ENCODE measurements at places on chromosomes 2 and 18.

DNA sequence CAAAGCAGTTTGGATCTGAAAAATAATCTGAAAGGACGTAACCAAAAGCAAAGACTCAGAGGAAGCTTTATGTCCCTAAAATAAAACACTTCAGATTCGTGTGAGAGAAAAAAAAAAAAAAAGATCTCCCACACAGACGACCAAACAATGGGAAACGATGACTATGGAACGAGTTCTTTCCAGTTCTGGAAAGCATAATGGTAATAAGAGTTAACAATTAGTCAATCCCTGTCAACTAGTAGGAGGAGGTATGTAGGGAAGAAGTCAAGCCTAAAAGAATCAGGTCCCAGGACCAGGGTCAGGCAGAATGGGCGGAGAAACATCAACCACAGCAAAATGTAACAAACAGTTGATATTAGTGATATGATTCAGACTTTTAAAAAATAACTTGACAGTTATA is 170.3 kb upstream of the SETBP1 start:
- DNase-seq: no peak

GRCh38 chr2:239768907-239769553 is 256.1 kb downstream of the NDUFA10 start:
- DNase-seq: no peak

DNA sequence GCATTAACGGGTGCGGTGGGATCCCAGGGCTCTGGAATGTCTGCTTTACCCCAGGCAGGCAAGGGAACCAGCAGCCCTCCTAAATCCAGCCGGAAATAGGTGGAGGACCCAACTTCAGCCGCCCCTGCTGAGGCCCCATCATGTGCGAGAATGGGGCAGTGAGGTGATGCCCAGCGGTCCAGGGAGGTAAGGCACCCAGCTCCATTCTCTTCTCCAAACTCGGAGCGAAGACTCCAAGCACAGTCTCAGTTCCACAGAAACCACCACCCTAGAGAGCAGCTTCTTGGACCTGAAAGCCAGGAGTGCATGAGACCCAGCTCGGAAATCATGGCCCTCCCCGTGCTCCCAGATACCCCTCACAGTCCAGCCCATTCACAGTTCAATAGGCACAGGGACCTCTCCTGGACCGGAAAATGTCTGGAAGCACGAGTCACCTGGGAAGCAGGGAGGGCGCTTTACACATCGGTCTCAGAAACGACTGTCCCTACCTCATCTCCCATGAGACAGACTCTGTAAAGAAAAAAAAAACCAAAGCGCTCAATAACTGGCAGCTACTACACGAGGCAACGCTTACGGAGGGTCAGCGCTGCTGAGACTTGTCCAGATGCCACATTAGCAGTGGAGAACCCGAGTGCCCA is 2.0 kb downstream of the SDC1 start:
- DNase-seq: no peak

- DNase-seq: no peak
Measured at GRCh38 chr2:216023055-216023648, 9.8 kb upstream of the MREG start.

DNA sequence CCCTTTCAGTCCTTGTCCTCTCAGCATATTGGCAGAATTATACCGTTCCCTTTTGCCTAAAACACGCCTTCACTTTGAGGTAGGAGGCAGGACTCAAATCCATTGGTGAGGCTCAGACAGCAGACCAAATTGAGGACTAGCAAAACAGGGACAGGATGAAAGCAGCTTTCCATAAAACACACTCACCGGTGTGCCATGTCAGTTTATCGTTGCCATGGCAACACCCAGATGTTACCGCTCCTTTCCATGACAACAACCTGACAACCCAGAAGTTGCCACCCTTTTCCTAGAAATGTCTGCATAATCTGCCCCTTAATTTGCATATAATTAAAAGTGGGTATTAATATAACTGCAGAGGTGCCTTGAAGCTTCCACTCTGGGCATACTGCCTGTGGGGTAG is 730.4 kb downstream of the METTL4 start:
- no peak for DNase-seq

- no peak for DNase-seq
Measured at GRCh38 chr2:164061129-164061746, 325.4 kb upstream of the FIGN start.

DNA sequence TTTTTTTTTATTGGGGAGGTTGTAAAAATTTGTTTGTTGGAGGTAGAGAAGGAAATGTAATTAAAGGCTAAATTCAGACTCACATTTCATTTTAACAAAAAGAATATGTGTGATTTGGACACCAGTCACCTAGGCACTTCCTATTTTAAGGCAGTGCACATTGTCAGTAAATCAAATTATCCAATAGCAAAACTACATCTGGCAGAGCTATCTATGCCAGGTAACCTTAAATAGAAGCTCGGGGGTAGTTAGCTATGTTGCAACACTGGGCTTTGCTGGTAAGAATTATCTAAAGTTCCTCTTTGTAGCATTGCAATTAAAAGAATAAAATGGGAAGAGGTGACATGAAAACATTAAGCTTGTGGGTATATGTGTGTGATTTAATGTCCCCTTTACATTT is 1064.4 kb upstream of the ZEB2 start:
- no peak for DNase-seq

DNA sequence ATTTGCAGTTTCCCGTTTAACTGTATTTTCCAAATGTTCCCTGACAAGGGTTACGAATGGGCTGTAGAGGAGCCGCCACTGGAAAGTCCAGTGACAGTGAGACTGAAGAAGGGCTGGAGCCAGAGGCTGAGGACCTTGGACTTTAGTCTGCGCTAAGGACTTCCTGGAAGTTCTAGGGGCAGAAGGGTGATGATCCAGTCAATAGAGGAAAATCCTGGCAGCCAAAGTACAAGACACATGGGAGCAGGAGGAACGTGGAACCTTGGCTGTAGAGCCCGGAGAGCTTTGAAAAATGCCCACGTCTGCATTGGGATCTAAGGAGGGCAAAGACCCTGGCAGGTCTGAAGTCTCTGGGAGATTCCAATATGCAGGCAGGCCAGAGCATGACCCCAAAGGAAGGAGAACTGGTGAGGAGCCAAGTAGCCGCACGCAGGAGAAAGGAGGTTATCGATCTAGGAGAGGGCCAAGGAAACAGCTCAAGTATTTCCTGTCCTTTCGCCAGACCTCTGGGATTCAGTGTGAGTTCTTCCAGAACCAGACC is 28.5 kb downstream of the MBP start:
- no peak for DNase-seq

DNA sequence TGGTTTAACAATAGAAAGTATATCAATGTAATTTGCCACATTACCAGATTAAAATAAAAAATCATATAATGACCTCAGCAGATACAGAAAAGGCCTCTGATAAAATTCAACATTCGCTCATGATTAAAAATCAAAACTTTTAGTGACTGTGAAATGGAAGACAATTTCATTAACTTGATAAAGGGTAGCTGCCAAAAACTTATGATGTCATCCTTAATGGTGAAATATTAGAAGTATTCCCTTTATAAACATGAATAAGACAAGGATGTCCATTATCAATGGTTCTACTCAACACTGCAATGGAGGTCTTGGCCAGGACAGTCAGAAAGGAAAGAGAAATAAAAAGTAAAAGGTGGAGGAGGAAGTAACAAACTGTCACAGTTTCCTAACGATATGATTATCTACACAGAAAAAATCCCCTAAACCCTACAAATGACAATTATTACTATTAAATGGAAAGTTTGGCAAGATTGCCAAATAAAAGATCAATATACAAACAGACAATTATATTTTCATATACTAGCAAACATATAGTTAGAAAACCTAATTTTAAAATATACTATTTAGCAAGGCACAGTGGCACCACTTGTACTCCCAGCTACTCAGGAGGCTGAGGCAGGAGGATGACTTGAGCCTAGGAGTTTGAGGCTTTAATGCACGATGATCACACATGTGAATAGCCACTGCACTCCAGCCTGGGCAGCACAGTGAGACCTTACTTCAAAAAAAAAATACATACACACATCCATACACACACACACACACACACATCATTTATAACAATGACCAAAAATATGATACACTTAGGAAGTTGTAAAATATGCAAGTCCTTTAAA is 12.8 kb downstream of the METTL8 start:
- no peak for DNase-seq

DNA sequence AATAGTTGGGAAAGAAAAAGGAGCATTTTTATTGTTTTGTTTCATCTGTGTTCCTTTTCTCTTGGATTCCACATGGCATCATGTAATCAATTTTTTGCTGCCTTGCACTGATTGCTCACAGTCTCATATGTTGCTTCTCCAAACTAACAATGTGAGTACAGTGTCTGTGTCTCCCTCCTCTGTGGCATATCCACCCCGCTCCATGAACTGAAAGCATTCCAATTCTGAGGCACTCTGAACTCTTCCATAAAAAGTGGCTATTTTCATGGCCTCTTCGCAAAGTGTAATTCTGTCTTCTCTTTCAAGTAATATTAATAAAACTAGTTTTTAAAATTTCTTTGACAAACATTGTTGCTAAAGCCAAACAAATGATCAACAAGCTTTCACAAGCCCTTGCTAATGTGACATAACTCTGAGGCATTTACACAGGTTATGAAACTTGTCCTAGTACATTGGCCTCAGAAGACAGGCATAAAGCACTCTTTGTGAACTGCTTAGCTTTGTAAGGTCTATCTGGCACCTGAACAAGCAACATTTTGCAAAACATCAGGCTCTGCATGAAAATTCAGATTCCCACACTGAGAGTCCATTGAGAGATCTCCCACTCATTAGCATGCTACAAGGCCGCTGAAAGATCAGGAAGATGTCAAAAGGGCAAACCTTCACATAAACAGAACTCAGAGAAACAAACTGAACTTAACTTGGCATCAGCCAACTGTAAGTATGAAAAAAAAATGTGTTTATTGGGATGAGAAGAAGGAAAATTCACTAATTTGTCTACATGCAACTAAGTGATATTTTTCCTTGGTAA is 33.0 kb downstream of the GPR75 start:
- no peak for DNase-seq

GRCh38 chr18:46481048-46481846 is 175.8 kb downstream of the LOXHD1 start:
- no peak for DNase-seq

DNA sequence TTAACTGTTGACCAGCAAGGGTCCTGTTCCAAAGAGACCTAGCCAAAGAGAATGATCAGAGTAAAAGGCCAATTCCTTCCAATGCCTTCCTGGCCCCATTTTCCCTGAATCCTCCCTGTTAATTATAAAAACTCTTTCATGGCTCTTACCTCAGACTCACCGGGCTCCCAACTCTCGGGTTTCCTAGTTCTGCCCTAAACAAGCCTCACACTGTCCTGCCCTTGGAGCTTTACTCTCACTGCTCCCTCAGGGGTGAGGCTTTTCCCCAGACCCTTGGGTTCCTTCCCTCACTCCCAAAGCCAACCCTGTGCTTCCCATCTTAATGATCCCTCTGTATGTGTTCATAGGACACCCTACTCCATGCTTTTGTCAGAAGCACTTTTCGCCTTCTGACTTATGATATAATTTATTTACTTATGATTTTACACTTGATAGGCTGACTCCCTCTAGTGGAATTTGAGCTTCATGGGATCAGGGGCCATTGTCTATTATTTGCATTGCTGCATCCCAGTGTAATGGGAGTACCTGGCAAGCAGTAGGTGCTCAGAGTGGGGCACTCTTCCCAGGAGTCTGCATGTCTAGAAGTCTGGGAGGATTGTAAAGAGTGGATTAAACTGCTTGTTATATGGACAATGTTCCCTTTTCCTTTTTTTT is 29.9 kb upstream of the ZNG1B start:
- no peak for DNase-seq

GRCh38 chr2:179812501-179812900 is 48.9 kb downstream of the ZNF385B start:
- no peak for DNase-seq

GRCh38 chr2:2828774-2829368 is 497.8 kb upstream of the MYT1L start:
- DNase-seq: no peak

- DNase-seq: no peak
Measured at GRCh38 chr18:12038082-12038638, 55.5 kb upstream of the ANKRD62 start.

GRCh38 chr2:56244911-56245530 is 61.2 kb downstream of the CCDC85A start:
- no peak for DNase-seq

DNA sequence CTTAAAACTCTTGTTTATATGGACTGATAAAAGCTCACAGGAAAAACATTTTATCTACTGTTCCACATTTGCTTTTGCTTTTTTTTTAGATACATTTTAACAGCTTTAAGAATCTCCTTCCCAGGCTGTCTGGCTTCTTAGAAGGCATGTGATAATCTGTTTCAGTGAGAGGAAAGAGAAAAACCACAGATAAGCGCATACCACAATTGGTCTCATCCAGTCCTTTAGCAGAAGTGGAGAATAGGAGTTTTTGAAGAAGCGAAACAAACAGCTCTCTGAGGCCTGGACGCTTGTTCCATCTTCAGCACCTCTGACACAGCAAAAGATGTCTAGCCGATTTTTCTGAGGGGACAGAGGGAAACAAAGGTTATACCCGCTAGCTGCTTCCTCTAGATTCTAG is 37.6 kb downstream of the RMC1 start:
- DNase-seq: no peak

DNA sequence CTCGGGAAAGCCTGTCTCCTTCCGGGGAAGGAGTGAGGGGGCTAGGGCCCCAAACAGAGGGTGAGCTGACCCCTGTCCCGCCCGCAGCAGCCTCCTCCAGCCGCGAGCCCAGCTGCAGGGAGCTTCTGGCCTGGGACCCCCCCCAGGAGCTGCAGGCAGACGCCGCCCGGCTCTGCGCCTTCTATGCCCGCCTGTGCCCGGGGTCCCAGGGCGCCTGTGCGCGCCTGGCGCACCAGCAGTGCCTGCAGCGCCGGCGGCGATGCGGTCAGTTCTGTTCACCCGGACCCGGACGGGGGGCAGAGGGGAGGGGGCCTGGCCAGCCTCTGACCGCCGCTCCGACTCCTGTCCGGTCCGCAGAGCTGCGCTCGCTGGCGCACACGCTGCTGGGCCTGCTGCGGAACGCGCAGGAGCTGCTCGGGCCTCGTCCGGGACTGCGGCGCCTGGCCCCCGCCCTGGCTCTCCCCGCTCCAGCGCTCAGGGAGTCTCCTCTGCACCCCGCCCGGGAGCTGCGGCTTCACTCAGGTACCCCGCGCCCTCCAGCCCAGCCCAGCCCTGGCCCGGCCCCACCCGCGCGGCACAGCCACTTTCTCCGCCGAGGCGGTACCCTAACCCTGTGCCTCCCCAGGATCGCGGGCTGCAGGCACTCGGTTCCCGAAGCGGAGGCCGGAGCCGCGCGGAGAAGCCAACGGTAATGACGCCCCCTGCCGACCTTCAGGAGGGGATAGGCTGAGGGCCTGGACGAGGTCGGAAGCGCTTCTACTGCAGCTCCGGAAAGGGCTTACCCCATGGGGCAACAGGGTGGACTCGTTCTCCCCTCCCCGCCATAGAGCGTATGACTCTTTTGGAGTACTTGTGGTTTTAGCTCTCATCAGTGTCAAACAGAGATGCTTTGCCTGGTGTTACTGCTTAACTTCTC is 2.0 kb upstream of the CHRND start:
- DNase-seq: no peak

DNA sequence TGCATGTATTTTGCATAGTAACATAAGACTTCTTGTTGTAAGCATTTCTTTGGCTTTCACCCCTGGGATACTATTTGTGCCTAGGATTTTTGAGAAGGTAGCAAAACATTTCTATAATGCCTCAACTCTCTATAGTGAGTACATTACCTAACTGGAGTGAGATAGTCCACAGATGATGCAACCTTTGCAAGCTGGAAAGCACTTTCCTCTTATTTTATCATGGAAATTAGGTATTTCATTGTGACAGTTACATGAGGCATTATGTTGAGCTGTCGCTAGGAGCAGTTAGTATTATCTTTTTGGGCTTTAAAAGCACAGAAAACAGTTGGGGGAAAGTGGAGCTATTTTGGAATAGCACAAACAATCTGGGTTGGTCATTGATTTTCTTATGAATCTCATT is 786.2 kb downstream of the DCC start:
- no peak for DNase-seq

Data from stimulated activated CD8-positive, alpha-beta memory T cell treated with anti-CD3 and anti-CD28 coated beads, Interleukin-4, amount 100 ng/mL, for 4 hours (primary cell).